Urothelium cell line (cell line): ENCODE measurements at places on chromosomes 5 and 9.

DNA sequence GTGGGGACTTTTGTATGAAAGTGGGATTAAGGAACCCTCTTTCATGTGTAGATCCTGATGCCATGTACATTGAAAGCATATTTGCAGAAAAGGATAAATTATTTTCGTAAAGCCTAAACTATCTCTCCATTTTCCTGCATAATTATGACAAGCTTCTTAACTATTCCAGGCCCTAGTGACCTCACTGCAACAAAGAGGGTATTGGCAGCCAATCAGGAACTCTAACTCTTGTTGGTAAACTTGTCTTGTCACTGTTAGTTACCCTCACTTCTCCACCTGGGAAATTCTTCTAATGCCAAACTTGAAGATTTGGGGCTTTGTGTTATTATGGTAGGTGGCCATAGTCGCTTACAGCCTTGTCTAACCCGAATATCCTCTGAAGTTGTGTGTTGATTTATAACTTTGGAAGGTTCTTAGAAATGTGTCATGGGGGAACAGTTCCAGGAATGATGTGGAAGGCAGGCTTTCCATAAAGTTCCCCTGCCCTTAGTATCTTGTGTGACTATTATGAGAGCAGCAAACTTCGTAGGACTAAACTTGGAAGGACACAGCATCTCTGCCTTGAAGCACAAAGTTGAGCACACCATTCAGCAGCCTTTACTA, 52.5 kb downstream of the IQGAP2 start:
- no peak for DNase-seq

DNA sequence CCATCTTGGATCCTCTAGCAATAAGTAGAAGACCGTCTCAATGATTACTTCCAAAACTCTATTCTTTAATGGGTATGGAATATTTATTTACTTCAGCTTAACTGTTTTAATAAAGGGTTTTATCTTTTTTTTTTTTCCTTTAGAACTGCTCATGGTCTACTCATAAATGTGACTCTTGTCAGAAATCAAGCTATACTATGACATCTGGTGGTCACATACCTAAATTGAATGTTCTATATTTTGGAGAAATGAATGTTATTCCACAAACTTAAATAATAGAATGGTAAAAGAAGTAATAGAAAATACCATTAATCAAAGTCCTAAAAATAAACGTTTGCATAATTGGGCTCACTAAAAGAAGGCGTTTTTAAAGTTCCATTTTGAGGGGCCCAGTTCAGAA, 131.2 kb upstream of the PLCXD3 start:
- DNase-seq = no peak

- DNase-seq = no peak
Measured at GRCh38 chr5:2591777-2592453, 159.6 kb downstream of the IRX2 start.

GRCh38 chr9:131420980-131421624, 27.2 kb downstream of the PRRC2B start:
- no peak for DNase-seq

GRCh38 chr9:135584934-135585333, 23.4 kb downstream of the PAEP start:
- DNase-seq = no peak

DNA sequence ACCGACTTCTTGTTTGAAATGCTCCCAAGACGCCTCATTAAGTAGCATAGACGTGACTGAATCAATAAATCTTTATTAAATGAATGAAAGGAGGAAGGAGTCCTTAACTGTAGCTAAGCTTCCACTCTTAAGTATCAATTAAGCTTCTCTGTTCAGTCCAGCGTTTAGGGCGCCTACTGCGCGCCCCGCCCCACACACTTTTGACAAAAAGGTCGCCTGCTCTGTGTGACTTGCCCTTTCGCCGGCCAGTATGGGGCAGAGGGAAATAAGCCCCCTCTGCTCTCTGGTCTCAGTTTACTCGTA, 662 bp upstream of the DOLPP1 start:
- no peak for DNase-seq

DNA sequence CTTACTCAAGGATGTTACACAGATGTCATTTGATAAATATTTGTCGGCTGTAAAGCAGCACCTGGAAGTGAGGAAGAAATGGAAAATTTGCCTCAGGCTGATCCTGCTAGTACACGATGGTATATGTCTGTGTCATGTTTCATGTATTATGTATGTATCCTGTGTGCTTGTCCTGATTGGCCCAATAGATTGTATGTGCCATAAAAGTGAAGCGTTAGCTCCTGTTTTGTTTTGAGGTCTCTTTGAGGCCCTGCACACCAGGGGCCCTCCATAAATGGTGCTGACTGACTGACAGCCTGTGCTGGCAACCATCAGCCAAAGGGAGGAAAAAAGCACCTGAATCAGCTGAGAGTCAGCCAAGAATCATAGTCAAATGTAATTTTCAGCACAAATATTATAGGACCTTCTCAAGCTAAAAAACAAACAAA, 11.8 kb upstream of the LNPEP start:
- no peak for DNase-seq

DNA sequence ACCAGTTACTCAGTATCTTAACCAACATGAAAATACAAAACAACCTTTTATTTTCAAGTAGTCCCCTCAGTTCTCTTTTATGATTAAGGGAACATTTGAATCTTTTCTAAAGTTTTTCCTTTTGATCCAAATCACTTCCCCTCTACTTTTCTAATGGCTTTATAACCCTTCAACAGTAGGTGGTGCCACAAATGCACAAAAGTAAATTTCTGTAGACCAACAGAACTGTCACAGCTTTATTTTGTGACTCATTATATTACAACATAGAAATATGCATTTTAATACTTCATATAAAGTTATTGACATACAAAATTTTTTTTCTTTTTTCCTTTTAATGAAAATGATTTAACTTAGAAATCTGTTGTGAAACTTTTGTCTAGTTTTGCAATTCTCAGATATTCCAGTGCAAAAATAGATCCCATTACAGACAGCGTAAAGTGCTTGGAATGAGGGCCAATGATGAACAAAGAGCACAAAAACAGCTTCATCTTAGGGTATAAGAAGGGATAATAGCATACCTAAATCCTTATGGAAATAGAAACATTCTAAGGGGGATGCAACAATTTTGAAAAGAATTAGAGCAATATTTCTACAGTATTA, 17.0 kb downstream of the NIPSNAP3B start:
- peak; percentile 27 for DNase-seq

DNA sequence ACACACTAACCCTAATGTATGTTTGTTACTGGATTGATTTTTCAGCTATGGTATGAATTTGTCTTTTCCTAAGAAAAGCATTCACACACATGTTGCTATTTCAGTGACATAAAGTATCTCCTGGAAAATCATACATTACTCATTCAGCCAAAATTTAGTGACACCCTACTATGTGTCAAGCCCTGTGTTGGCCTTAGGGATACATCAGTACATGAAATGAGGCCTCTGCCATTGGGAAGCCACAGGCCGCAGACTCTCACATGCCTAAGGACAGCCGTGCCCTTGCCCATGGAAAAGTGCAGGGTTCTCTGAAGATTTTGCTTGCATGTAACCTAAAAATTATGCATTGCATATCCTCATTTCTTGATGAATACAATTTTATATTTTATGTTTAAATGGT, 5.2 kb upstream of the MARCHF6 start:
- DNase-seq = no peak

DNA sequence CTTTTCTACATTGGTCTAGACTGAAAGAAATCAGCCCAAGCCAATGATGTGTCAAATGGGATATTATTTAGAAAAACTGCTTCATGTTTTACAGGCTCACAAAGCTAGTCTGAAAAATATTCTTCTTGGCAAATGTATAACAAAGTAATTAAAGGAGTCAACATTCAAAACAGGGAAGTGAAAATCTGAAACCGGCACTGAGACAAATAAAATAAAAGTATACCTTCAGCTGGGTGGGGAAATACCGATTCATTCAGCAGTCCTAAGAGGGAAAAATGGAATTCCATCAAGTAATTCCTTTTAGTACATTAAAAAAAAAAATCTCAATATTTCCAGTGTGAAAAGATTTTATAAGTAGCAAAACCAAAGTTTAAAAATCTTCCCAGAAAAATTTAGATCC, 259.6 kb upstream of the SLC24A2 start:
- DNase-seq = no peak

DNA sequence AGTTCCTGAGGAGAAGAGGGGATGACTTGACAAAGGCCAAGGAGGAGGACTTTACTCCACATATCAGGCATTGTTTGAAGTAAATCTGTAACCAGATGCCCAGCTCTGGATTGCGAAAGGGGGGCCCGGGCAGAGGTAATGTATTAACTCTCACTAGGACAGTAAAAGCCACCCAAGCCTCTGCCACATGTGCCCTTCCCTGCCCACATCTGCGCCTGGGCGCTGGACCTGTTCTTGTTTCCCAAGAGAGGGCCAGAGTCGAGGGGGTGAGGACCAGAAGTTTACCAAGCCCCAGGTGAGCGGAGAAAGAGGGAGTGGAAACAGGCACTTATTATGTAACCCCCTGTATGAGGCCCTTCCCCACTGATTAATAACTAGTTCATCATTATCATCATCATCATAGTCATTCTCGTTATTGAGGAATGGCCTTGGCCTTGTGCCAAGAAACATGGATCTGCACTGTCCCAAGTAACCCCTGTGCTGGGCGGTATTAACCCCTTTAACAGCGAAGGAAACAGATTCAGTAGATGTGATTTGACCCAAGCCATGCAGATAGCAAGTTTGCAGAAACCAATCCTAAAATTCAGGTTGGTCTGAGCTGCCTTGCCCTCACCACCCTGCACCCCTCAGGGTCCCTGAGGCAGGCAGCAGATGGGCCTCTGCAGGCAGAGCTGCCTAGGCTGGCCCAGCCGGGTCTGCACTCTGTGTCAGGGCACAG, at the start of gene SLC23A1:
SLC23A1 (minus strand) TSS at position 23 of the 718 bp plus-strand sequence. CDS start 44 bp downstream, outside the sequence.
- no peak for DNase-seq
